Inflammatory macrophage (primary cell): ENCODE measurements at places on chromosomes 11 and 22.

DNA sequence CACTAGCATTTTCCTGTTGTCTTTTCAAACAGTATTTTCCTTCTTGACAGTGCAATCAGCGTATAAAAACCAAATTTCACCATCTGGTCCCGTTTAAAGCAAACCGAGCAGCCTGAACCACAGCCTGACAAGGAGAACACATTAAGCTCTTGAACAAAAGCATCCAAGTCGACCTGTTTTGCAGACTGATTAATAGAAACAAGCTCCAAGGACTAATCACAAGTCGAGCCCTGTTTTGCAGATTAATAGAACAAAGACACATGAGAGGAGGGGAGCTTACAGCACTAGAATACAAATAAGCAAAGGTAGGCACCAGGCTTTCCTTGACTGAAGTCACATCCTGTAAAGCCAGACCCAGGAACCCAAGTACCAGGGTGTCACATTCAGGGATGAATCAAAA is 104.8 kb downstream of the MPPED2 start:
- DNase-seq = no peak

DNA sequence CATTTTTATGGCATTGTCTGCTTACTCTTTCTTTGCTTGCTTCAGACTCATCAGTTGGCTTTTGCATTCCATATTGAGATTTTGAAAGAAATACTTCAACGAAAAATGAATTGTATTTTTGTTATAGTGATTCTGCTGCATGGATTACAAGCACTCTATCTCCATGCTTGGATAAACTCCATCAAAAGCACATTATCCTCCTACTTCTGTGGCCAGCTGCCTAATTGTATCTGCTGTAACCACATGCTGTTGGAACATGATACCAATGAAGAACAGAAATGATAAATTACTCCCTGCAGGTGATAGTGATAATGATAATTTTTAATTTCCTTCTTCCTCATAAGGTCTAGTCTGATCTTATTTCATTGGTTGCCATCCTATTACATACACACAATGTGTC is 100.8 kb downstream of the PRMT3 start:
- no peak for DNase-seq

DNA sequence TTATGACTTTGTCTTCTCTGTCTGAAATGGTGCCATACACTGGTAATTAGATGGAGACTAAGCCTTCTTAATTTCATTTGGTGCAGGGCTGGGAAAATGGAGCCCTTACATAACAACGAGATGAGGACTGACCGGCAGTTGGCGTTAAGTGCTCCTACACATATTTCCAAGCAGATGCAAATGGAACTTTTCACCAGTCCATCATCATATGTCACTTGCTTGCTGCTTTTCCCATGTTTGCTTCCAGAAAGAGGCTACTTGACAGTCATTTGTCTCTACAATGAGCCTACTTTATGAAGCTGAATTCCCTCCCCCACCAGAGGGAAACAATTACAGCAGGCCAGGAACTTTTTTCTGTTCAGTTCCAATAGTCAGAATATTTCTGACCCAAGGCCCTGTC is 32.6 kb downstream of the SVIP start:
- DNase-seq = no peak

GRCh38 chr11:105911454-105911853 is 110.6 kb downstream of the MSANTD4 start:
- DNase-seq = no peak

- DNase-seq = no peak
Measured at GRCh38 chr11:126601550-126602215, 246.2 kb downstream of the ST3GAL4 start.

GRCh38 chr22:39392341-39392948 is 7.1 kb upstream of the TAB1 start:
- peak; percentile 16 for DNase-seq

DNA sequence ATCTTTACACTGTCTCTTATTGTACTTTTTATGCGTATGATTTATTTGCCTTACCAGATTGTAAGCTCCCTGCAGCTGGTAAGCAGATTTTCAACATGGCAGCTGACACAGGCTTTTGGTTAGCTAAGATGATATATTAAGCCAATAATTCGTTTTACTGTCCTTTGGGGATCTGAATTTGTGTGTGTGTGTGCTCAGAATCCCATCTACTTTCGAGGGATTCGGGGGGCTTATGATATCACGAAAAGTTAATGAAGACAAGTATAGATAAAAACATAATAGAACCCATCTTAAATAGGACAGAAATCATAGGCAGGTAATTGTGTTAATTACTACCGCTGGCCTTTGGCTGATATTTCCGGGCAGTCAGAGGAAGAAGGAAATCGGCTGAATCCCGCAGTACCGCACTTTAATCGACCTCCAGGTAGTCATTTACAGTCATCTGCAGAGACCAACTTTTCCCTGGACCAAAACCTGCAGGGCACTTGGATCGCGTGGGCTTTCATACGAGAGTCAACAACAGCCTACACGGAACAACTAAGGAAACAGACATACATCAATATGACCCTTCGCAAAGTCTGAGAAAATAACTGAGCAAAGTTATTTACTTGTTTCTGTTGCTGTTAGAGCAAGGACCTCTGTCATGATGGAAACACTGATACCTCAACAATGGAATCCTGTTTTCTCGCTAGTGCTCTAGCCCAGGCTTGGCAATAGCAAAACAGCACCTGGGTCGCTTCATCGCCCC is 802 bp downstream of the KBTBD3 start:
- DNase-seq = no peak

- DNase-seq = no peak
Measured at GRCh38 chr22:42353883-42354727, 78.1 kb downstream of the NFAM1 start.

- DNase-seq = no peak
Measured at GRCh38 chr22:46329616-46330015, 5.9 kb upstream of the TRMU start.

- no peak for DNase-seq
Measured at GRCh38 chr22:37377927-37378326, 49.4 kb downstream of the ELFN2 start.

GRCh38 chr11:64620381-64620971 is 29.5 kb downstream of the SLC22A12 start:
- no peak for DNase-seq

GRCh38 chr11:473962-474785 is 24.1 kb downstream of the PTDSS2 start:
- DNase-seq = no peak
